ENCODE measurements at places on chromosomes 2 and 18.

DNA sequence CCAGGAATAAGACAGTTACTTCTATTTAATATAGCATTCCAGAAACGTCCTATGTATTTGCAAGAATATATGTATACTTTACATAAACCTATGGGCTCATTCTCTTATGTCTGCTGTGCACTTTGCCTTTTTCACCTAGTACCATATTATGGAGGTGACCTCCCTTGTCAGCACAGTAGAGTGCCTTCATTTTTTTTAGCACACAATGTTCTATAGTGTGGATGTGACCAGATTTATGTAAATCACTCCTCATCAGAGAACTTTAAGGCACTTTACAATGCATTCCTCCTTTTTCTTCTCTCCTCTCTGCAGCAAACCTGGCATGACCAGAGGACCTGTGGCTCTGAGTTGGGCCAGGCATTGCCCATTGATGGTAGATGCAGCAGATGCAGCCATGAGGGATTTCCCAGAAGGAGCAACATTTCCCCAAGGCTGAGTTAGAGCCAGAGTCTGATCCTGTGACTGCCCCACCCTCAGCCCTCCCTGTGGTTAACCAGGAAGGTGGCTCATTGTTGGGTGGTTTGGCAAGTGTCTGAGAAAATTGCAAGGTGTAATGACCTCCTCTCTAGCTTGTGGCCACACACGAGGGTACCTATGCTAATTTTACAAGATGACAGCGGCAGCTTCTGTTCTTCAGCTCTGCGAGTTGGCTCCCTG, 76.5 kb upstream of the DLX2 start:
- DNase-seq = no peak

DNA sequence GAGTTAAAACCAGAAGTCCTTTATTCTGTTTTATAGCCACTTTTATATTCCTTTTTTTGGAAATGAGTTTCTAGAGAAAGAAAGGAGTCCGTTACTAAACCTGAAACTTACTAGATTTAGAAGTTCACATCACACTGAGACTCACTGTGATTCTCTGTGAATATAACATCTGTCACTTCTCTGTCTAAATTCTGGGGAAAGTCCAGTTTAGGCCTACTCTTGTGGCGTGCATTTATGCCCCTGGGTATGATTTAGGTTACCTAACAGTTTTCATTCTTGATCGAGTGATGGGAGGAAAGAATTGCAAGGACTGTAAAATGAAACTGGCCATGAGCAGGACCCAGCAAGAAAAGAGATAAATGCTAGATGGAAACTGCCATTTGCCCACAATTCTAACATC, 449.6 kb downstream of the SPAG16 start:
- DNase-seq = no peak

DNA sequence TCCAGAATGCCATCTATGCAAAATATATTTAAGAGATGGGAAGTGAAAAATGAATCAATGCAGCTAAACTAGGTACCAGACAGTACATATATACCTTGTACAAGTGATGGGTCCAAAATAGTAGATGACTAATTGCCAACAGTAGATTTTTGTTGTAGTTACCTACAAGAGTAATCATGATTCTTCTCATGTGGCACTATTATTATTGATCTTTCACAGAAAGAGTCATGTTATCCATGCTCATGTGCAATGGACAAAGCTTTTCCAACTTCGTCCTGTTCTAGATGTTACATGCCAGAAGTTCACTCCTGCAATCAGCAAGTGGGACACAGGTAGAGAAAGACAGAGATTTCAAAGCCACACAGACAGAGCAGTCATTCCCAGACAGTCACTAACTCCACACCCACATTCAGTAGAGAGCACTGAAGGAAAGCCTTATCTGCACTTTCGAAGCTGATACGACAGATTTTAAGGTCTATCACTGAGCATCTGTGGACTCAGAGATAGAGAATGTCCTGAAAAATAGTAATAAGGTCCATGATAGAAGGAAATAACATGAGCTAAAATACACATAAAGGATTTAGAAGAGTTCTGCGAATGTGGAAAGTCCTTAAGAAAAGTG, 101.6 kb upstream of the ITPRID2 start:
- DNase-seq = no peak

DNA sequence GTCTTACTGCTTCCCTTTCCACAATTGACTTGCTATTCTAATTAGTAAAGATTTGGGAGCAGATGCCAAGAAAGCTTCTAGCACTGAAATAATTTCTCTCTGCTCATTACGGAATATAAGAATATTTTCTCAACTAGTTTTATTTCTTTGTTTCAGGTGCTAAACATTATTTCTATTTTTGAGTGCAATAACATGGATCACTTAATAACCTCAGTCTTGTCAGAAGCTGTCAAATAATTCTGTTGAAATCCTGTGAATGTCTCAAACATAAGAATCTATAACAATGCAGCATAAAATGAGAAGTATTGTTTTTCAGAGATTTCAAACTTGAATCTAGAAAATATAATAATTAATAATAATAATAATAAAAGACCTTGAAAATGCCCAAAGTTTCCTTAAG, 1221.0 kb downstream of the DSC3 start:
- DNase-seq = no peak

- no peak for DNase-seq
These were observed 436.4 kb upstream of the ST6GAL2 start for GRCh38 chr2:107322416-107322815.

DNA sequence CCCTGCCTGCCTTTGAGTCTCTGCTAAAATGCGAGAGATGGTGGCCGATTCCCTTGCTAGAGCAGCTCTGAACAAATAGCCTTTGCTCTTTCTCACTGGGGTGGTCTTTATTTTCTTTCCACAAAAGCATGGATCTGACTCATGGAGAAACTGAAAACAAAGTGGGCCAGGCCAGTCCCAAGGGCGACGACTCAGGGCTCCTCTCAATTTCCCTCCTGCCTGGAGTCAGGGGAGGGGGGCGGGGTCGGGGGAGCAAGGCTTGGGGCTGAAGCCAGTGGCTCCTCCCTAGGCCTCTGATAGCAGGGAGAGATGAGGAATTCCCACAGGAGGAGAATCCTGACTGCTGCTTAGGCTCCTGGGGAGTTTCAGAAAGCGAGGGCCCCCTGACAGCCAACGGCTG, 17.1 kb upstream of the IL1R2 start:
- no peak for DNase-seq

- DNase-seq = peak; percentile 45
These were observed 36.5 kb downstream of the SEMA4F start for GRCh38 chr2:74690571-74690970.

DNA sequence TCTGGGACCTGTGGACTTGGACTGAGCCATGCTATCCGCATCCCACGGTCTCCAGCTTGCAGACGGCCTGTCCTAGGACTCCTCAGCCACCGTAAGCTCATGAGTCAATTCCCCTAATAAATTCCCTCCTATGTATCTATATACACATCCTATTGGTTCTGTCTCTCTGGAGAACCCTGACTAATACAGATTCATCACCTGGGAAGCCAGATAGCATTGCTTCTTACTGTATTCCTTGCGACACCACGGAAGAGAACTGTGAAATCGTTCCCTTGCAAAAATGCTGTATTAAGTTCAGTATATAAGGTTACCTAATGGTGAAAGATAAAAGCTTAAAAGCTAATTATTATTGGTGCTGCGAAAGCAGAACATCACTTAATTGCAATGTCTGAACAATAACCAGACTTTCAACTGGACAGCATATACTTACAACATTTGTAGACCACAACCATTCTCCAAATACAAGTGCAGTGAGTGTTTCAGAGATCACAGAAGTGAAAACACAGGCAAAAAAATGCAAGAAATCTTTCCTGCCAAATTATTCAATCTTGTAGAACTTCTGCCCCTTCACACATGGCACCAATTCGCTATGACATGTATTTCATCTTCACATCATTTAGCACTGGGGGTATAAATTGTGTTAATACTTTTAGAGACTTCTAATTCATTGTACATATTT, 352.9 kb downstream of the TXNL1 start:
- DNase-seq = no peak

DNA sequence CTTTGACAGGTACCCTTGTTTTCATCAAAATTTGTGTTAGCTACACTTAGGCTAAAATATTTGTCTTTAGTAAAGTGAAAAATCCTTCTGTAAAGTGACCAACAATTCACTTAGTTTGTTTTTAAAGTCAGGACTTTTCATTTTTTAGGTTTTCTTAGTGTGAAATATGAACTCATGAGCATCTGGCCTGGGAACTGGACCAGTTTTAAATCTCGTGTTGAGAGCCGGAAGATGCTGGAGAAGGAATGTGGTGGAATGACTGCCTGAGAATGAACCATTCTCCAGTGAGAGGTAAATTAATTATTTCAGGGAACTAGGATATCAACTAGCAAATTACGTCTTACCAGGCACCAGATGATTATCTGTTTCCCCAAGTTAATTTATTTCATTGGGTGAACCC, 305.7 kb downstream of the AGPS start:
- DNase-seq = no peak

- DNase-seq = no peak
These were observed 131.8 kb downstream of the ZAP70 start for GRCh38 chr2:97845133-97845532.

DNA sequence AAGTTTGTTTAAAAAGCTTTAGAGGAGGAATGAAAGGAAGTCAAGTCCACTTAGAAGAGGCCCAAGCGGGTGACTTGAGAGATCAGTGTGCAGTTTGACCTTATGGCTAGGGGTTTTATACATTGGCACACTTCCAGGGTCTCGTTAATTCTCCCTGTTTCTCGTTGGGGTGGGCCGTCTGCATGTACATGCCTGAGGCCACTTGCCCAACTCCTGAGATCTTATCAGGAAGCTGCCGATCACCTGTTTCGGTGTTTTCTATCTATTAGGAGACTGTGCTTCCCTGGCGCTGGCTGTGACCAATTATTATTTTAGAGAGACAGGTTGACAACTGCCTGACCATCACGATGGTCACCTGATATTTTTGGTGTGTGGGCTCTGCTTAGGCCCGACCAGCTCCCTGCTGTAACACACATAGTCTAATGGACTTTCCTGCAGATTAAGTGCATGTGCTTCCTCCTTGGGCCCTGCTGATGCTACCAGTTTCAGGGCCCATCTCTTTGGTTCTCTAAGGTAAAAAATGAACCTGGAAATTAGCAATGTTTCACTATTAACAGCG, 31.0 kb upstream of the MSH6 start:
- DNase-seq = no peak

- DNase-seq = no peak
These were observed 20.0 kb upstream of the PTPN2 start for GRCh38 chr18:12904012-12904516.

Data from DMS 273 treated with DMSO at 0.1 percent for 48 hours (cell line).